Esophagus mucosa (tissue), 1 donor: ENCODE measurements at places on chromosomes 1 and 21.
A peak's percentile ranks its signal among the peaks of the same experiment; 100 is the strongest.

- ATAC-seq: no peak
Measured at GRCh38 chr1:192350356-192350755, 33.6 kb downstream of the RGS21 start.

DNA sequence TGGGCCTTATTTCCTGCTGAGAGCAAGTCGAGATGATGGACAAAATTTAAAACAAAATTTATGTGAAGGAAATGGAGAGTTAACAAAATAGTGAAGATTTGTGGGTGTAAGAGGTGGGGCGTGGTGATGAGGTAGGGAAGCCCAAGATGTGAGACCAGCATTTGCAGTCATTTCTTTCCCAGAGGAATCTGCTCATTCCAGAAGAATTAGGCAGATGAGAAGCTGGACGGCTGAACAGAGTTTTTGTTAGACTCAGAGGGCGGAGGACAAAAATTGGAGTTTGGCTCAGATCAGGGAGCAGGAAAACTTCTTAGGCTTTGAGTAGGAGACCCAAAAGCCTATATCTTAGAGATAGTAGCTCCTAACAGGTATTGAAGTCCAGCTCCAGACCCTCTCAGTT lies 65.3 kb downstream of the CAMTA1 start:
- no peak for ATAC-seq

DNA sequence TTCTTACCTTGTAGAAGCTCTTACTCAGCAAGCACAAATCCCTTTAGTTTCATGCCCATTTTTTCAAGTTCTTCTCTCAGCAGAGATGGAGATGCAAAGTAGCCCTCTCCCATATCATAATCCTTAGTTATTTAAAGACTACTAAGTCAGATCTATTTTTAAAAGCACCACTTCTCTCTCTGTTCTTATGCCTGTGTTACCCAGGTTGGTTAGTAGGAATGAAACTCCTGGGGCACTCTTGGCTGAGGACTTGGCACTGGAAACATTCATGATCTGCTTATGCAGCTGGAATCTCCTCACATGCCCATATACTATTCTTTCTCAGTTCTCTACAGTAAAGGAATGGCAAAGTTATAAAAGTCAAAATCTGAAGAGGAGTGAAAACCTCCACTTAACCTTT lies 51.9 kb upstream of the PPP2R5A start:
- ATAC-seq: no peak

DNA sequence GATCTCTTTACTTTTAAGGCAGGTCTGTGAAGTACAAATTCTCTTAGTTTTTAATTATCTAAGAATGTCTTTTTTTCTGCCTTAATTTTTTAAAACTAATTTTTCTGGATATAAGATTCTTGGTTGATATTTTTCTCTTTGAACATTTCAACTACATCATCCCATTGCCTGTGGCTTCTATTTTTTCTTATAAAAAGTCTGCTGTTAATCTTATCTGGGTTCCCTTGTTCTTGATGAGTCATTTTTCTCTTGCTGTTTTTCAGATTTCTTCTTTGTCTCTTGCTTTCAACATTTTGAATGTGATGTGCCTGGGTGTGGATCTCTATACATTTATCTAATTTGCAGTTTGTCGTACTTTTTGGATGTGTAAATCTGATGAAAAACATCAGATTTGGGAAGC lies 525.2 kb upstream of the PBX1 start:
- no peak for ATAC-seq

DNA sequence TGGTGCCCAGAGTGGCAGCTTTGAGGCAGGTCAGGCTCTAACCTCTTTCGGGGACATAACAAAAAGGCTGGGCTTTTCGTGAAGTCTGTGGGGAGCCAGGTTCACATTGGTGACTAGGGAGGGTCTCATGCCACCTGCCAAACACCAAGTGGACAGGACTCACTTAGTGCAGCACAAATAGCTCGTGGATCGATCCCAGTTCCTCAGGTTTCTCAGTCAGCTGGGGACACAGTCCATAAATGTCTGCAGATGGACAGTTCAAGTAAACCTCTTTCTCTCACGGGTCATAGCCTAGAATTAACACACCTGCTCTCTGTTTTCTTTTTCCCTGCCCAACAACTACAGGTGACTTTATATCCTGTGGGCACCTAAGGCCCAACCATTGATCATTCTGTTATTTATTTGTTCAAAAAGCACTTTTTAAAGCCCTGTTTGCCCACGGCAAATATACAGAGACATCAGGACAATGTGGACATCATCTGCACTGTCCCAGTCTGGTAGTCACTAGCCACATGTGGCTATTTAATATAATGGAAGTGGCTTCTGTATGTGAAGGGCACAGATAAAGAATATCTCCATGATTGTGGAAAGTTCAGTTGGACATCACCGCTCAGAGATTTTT lies 53.5 kb downstream of the CAPN2 start:
- ATAC-seq: no peak

DNA sequence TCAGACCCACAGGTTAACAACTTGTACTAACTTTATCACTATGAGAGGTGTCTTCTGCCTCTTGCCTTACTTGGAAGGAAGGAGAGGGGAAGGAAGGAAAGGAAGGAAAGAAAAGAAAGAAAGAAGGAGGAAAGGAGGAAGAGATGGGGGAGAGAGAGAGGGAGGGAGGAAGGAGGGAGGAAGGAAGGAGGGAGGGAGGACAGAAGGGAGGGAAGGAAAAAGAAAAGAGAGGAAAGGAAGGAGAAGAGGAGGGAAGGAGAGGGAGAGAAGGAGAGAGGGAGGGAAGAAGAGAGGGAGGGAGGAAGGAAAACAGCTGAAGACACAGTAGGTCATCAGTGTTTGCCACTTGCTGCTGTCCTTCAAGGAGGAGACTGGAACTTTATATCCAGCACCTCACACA lies 5.3 kb upstream of the SIPA1L2 start:
- no peak for ATAC-seq

- ATAC-seq: peak; percentile 59
Measured at GRCh38 chr1:179883745-179884138, 1.7 kb downstream of the TOR1AIP1 start.

GRCh38 chr1:153831026-153831425 lies 55.8 kb downstream of the SLC27A3 start:
- ATAC-seq: no peak

DNA sequence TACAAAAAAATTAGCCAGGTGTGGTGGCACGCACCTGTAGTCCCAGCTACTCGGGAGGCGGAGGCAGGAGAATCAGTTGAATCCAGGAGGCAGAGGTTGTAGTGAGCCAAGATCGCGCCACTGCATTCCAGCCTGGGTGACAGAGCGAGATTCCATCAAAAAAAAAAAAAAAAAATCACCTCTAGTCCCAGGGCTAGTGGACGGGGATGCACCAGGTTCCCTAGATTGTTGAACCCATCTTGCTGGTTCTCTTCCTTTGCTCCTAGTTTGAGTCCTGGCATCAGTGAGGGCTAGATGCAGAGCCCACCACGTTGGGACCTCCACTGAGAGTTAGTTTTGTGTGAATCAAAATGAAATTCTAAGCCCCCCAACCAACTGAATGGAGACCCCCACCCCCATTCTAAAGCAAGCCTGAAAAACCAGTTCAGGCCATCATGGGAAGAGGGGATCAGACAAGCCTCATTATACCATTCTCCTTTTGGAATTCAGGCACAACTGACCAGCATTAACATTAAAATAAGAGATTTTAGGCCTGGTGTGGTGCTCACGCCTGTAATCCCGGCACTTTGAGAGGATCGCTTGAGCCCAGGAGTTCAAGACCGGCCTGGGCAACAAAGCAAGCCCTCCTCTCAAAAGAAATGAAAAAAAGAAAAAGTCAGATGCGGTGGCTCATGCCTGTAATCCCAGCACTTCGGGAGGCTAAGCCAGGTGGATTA lies 17.9 kb upstream of the L1TD1 start:
- no peak for ATAC-seq

DNA sequence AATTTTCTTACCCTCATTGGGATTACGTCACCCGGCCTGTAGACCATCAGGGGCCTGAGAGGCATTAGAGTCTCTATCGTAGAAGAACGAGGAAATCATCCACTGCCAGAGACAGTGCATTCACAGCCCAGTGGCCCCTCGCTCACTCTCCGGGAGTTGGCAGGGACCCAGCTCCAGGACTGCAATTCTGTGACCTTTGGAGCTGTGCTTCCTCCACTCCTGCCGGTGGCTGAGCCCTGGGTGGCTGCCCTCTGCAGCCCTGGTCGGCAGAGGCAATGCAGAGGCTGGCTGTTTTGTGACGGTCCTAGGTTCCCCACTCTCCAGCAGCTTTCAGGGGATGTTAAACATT lies 12.7 kb downstream of the SLC37A1 start:
- no peak for ATAC-seq

GRCh38 chr1:57440096-57440495 lies 16.2 kb upstream of the DAB1 start:
- ATAC-seq: no peak

- no peak for ATAC-seq
Measured at GRCh38 chr1:83508485-83509151, 490.3 kb downstream of the TTLL7 start.

DNA sequence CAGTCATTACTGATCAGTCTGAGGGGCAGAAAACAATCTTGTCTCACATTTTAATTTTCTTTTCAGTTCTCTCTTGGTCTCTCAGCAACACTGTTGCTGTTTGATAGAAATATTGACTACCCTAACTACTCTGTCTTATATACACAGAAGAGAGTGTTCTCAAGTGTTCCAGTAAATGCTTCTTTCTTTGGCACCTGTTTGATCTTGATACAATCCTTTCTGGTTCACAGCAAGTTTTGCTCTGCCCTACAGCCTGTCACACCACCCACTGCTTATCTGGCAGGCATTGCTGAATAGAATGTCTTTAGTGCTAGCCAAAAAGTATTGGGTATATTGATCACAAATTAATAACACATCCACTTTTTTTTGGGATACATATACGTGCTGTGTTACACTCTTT lies 75.7 kb upstream of the WLS start:
- peak; percentile 37 for ATAC-seq
